ENCODE measurements at places on chromosomes 2 and 18.

DNA sequence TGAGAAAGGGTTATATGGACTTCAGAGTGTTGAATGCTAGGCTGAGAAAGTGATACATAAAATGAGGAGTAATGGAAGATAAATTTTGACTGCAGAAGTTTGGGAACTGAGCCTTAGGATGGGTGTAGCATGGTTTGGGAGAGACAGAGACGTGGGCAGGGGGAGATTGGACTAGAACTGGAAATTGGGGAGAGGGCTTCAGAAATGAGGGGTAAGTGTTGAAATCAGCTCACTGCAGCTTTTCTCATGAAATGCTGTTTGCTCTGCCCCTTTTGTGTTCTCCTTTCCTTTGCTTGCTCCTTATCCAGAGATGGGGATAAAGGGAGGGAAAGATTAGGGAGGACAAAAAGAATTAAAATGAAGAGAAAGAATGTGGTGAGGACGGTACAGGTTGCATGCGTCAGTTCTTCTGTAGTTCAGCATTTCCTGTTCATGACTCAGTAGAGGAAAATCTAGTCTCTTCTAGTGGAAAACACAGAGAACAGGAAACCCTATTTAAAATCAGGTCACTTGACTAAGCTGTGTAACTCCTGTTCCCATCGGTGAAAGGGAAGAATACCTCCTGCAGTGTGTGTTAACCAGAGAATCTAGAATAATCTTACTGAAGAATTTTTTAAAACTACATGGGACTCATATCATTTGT, 105.6 kb downstream of the CRIM1 start:
- DNase-seq = no peak

GRCh38 chr2:144560251-144560650, 40.3 kb upstream of the ZEB2 start:
- no peak for DNase-seq

GRCh38 chr2:216644842-216645635, 11.8 kb downstream of the IGFBP2 start:
- no peak for DNase-seq

GRCh38 chr18:62485684-62486083, 37.1 kb upstream of the ZCCHC2 start:
- DNase-seq = no peak

DNA sequence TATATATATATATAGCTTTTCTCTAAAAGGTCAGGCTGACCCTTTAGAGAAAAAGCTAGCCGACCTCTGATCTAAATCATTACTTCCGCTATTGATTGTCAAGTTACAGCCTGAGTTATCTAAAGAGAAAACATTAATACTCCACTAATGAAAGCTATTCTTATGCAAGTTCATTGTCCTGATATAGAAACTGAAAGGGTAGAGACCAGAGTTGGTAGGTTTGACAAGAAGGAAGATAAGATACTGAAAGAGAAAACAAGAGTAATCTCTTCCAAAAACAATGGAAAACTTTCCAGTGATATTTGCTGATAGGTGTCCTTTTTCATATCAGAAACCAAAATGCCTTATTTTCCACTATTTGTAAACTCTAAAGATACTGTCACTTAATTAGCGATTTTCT, 62.8 kb upstream of the SLC39A10 start:
- DNase-seq = no peak

DNA sequence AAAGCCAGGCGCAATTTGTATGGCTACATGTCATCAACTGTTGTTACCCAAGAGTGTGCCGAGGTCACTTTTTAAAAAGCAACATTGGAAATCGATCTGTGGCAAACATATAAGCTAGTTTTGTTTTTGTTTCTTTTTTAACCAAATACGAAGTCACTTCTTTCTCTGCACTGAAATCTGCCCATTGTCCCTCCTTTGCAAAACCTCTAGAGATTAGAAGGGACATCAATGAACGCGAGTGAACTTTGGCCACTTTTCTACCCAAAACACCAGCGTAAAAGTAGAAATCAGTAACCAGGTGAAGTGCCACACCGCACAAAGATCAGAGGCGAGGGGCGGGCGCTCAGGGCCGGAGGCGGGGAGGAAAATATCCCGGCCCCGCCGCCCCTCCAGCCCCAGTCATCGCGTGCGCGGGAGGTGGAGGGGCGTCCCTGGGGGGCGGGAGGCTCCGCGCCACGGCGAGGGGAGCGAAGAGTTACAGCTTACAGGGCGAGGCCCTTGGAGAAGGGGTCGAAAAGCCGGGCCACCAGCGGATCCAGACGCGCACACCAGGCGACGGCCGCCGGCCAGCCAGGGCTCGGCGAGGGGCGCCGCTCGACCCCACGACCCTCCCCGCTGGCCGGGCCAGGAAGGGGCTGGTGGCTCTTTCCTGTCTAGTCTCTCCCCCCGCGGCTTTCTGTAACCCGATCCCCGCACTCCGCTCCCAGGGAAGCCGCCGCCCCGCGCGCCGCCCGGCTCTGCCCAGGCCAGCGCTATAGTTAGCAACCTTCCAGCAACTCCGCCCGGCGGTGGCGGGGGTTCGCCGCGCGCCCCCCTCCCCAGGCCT, 993 bp downstream of the RBMS1 start:
- DNase-seq = peak; percentile 9

- no peak for DNase-seq
Observed at GRCh38 chr2:152086231-152086630, 12.6 kb downstream of the CACNB4 start.

GRCh38 chr2:68775272-68775842, 40.7 kb downstream of the ARHGAP25 start:
- DNase-seq = no peak

- no peak for DNase-seq
Observed at GRCh38 chr2:12495247-12495868, 221.4 kb upstream of the TRIB2 start.

GRCh38 chr2:235910067-235910466, 258.1 kb downstream of the GBX2 start:
- DNase-seq = no peak

DNA sequence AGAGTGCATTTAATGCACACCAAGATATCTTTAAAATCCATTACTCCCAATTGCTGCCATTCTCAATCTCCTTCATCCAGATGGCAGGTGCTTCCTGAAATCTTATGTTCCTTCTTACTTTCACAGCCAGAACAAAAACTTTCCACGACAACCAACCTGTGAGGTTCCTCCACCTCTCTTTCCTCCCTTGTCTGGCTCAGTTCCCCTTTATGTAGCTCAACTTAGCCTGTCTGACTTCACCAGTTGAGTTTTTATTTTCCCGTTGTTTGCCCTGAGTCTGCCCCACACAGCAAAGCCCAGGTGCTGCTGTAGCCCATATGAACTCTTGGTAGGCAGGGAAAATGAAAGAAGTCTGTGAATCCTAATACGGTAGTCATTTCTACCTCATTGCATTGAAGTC, 112.5 kb downstream of the MREG start:
- DNase-seq = no peak

DNA sequence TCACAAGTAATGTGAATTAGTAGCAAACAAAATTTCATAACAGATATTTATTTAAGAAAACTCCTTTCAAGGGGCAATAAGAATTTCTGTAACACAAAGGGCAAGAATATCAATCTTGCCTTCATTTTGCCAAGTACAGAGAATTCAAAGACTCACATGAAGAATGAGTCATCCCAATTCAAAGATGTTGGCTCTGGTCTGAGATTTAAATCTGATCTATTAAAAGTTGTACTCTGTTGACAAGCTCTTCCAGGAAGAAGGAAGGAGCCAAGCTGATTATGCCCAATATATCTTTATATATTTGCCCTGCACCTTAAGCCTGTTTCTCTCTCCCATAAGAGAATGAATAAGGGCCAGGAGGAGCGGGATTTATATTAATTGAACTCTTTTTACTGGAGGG, 55.9 kb upstream of the RPE start:
- no peak for DNase-seq

DNA sequence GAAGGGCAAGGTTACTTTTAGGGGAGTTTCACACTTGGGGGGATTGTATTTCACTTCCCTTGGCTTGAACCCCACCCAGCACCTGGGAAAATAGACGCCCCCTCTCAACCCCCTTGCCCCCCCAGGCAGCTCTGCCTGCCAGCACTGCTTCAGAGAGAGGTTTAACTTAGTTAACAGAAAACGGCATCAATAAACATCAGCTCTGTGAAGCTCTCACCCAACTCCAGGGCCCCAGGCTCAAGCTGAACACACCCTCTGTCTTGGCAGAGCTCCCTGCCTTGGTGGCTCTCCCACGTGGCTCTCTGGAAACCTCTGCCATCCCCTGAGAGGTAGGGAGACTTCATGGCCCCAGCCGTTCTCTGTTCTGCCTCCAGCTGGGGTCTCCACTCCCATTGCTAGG, 244.1 kb downstream of the ACKR3 start:
- DNase-seq = no peak

GRCh38 chr2:14126846-14127245, 505.7 kb upstream of the LRATD1 start:
- no peak for DNase-seq

DNA sequence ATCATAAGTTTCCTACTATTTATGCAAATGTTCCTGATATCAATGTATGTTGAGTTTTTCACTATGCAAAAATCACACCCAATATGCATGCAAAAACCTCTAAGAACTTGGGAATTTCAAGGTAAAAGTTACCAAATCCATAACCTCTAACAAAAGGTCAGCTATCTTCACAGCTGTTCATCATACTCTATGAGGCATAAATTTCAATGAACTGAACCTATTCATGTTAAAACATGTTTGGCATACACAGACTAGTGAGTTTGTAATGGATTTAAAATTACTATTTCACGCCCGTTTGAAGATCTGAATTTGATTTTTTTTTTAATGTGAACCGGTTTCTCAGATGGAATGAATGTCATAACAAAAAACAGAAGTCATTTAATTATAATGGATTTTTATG, 100.2 kb downstream of the ATAD2B start:
- no peak for DNase-seq

GRCh38 chr18:27483276-27483675, 298.2 kb upstream of the CHST9 start:
- DNase-seq = no peak

DNA sequence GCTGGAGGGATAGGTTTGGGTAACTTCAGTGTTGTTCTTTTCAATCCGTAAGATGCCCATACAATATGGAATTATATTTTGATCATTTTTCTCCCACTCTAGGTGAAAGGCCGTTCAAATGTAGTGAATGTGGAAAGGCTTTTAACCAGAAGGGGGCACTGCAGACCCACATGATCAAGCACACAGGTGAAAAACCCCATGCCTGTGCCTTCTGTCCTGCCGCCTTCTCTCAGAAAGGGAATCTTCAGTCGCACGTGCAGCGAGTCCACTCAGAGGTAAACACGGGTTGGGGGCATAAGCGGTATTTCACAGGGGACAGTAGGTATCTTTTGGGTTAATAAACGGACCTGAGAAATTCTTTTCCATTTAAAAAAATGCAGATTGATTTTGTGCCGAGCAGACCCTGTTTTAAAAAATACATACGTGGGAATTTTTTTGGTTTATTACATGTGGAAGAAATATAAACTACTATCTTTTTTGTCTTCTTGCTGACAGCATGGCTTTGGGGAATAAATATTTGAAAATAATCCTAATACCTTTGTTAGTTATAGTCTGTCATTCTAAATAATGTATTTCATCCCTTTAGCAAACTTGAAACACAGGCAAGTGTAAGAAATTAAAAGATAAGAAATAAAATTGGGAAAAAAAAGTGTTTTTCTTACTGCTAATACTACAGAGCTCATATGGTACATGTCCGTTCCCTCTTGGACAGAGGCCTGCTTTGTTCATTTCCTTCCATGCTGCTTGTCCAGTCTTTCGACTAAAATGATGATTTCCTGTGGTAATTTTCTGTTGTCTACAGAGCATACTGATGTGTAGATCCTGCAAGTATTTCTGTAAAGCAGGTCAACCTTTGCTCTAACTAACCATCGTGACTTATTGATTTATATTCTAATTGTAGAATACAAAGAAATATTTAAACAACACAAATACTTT, 53.3 kb downstream of the ZNF236 start:
- DNase-seq = peak; percentile 40

DNA sequence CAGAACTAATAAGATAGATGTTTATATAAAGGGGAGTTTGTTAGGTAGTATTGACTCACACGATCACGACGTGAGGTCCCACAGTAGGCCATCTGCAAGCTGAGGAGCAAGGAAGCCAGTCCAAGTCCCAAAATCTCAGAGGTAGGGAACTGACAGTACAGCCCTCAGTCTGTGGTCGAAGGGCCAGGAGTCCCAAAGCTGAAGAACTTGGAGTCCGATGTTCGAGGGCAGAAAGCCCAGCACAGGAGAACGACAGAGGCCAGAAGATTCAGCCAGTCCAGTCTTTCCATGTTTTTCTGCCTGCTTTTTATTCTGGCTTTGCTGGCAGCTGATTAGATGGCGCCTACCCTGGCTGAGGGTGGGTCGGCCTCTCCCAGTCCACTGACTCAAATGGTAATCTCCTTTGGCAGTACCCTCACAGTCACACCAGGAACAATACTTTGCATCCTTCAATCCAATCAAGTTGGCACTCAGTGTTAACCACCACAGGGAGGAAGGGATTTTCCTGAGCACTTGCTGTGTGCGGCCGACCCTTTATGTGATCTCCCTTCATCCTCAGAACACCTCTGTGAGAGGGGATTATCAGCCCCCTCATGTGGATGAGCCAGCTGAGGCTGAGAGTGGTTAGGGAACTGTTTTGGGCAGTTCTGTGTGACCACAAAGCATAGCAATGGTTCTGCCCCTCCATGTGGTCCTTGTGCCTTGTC, 78.3 kb downstream of the RNF144A start:
- DNase-seq = no peak

DNA sequence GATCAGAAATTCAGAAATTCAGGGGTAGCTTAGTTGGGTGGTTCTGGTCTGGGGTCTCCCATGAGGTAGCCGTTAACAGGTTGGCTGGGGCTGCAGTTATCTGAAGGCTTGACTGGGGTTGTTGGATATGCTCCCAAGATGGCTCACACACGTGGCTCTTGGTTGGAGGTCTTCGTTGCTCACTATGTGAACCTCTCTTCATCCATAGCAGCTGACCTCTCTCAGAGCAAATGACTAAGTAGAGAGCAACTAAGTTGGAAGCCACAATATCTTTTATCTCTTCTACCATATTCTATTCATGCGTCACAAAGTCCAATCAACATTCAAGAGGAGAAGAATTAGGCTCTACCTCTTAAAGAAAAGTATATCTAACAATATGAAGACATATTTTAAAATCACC, 38.7 kb upstream of the SERTAD2 start:
- DNase-seq = no peak

DNA sequence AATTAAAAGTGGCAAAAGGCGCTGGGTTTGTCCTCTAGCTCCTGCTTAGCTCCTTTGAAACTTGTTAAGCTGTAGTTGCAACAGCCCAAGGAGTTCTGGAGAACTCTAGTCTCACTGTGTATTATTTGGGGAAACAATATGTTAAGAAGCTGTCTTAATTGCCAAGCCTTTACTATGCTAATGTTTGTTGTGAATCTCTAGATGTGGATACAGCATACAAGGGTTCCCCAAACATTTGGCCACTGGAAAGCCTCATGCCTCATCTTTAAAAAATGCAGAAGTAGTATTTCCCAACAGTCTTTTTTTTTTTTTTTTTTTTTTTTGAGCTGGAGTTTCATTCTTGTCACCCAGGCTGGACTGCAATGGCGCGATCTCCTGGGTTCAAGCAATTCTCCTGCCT, 236.7 kb downstream of the PRKCE start:
- DNase-seq = no peak

- DNase-seq = no peak
Observed at GRCh38 chr2:181784556-181784955, 104.2 kb upstream of the NEUROD1 start.

Data from NCI-H187 (cell line).